PC-9 (cell line): ENCODE measurements at places on chromosomes 4 and X. TPM values are rescaled to one million over a fixed set of nuclear protein-coding genes. Genes with fewer than 3 reads are reported as not detected.

DNA sequence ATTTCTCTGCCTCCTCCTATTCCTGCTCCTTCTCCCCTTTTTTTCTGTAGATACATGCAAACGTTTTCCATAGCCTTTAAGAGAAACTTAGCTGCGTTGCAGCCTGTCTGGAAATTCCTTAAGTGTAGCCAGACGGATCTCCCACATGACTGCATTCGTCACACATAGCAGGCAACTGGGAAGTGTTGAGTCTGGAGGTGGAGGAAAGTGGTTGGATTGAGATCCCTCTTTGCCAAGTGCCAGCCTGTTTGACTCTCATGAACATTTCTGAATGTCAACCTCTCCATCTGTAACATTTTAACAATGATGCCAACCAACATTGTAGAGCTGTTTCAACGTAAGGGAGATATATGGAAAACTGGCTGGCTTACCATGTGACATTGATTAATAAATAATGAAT is 45.1 kb upstream of the FAM9A start:
- DNase-seq, result no peak
- no peaks in the 10 kb centered on the region for H3K27me3 ChIP-seq
- no peak overlapping the region for H3K4me3 ChIP-seq
- peaks cover 60% of the 10 kb centered on the region for H3K4me1 ChIP-seq
- no peak overlapping the region for H3K27ac ChIP-seq

GRCh38 chr4:111713276-111713675 is 432.0 kb upstream of the FAM241A start:
- no peak for DNase-seq
- H3K27me3 ChIP-seq, result no peaks in the 10 kb centered on the region
- no peak overlapping the region for H3K4me3 ChIP-seq
- no peak overlapping the region for H3K27ac ChIP-seq
- no peaks in the 10 kb centered on the region for H3K4me1 ChIP-seq

DNA sequence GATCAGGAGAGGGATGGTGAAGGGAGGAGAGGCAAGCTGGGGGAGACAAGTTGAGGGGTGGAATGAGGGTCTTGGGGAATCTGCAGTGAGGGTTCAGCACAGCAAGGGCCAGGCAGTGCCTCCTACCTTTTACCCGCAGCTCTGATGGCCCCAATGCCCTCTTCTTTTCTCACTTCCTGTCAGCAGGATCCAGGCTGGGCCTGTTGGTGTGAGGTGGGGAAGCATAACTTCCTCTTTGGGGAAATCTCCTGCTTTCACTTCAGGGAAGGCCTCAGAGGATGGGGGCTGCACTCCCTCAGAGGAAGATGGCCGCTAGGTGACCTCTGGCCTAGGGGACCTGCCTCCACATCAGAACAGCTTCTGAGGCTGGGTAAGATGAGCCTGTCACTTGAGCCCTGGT is 36.5 kb downstream of the EFNB1 start:
- H3K27ac ChIP-seq, result no peak overlapping the region
- H3K4me3 ChIP-seq, result no peak overlapping the region
- no peak for DNase-seq

- no peak within 1 kb of the TSS for H3K27ac ChIP-seq
- no peak within 1 kb of the TSS for H3K4me3 ChIP-seq
- H3K36me3 ChIP-seq, result no peaks in the 10 kb centered on the region
- no peak for DNase-seq
- no peaks in the 10 kb centered on the region for H3K4me1 ChIP-seq
Measured at GRCh38 chr4:39406763-39407583, at the start of gene KLB. Gene KLB (plus strand): TSS chr4:39406930. CDS start chr4:39406950, 20 bp downstream.

The GPM6B gene
- not detected in 2 replicates for total RNA-seq
